NCI-H446 treated with DMSO at 0.1 percent for 48 hours (cell line): ENCODE measurements at places on chromosomes 12 and 14.

GRCh38 chr14:68041876-68042354 is 222.3 kb downstream of the RAD51B start:
- DNase-seq: no peak

- no peak for DNase-seq
These were observed 1.6 kb upstream of the ACOT6 start for GRCh38 chr14:73610687-73611086.

GRCh38 chr12:78407722-78408121 is 456.9 kb upstream of the SYT1 start:
- DNase-seq: no peak

- no peak for DNase-seq
These were observed 977.2 kb upstream of the USP15 start for GRCh38 chr12:61282790-61283575.

DNA sequence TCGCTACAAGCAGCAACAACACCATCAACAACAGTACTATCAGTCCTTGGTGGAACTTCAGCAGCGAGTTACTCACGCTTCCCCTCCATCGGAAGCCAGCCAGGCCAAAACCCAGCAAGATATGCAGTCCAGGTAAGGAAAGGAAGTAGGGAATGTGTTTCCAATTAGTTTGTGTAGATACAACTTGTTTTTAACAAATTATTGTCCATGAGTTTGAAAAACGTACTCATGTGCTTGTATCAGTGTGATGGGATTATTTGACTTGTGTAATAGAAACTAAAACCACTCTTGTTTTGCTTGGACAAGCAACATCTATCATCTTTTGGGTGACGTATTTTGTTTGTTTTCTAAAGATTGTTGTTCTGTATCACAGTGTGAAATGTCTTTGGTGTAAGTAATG is 137.9 kb downstream of the NAV3 start:
- no peak for DNase-seq

GRCh38 chr14:72903716-72904115 is 9.8 kb upstream of the DPF3 start:
- DNase-seq: no peak

DNA sequence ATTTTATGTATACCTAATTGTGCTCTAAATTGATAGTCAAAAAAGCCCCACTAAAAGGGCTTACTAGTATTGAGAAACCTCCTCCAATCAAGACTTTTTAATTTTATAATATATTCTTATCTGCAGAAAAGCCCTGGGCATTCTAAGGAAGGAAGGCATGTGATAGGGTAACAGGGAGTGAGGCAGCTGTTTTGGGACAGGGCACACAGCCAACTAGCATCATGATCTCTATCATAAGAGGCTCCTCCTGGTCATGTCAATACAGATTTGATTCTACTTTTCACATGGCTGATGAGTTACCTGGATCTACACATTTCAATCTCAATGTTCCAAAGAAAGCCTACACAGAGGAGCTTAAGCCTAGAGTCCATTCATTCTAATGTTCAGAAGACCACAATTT is 9.1 kb downstream of the ADAM20 start:
- no peak for DNase-seq

GRCh38 chr12:31803306-31804184 is 74.7 kb upstream of the AMN1 start:
- DNase-seq: no peak

DNA sequence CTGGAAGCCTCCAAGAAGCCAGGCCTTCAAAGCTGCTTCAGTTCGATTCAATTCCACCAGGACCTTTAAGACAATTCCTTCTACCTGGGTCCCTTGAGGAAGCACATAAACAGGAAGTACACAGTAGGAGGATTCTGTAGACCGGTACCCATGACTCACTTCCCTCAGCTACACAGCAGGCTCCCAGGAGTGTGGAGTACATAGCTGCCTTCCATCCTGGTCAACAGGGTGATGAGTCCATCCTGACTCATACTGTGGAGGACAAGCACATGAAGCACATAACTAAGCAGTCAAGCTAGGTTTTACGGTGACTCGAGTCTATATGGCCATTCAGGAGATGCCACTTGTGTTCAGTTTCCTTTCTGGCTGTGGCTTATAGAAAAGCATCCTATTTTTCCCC is 197.6 kb upstream of the RBM19 start:
- DNase-seq: no peak

DNA sequence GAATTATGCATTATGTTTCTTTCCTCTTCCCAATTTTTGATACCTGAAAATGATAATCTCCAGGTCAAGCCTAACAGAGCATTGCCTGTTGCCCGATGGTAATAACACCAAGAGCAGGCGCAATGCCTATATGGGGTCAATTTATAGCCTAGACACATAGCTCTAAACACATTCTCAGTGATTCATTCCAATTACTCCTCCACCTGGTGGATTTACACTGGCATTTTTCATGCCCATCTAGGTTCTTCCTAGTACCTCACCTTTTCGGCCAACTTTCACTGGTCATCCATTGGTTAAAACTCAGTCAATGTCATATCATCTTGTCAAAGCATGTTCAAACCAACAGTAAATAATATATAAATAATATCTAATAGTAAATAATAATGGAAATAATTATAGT is 53.1 kb downstream of the EIF2S3B start:
- no peak for DNase-seq

DNA sequence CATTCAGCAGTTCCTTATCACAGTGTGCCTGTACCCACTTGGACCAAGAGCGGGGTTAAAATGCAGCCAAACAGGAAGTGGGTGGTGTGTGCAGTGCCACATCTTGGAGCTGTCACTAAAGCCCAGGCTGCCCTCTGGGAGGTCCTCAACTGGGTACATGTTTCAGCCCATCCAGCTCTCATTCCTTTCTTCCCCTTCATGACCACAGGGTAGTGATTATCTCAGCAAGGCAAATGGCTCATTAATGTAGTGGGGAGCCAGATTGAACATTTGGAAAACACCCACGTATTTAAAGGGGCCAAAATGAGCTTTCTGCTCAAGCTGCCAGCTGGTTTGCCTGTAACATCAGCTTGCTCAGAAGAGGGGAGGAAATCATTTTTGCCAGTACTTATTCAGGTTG is 210.8 kb upstream of the BTG1 start:
- DNase-seq: peak; percentile 8
